ENCODE measurements at places on chromosomes 5 and 9. TPM values are rescaled to one million over a fixed set of nuclear protein-coding genes. Genes with fewer than 3 reads are reported as not detected.

CDX1 gene
- not detected for total RNA-seq

SLC45A2 gene
- total RNA-seq = not detected

NR2F1-AS1 gene
- total RNA-seq = not detected

IL17B gene
- total RNA-seq = not detected

SLC36A2 gene
- total RNA-seq = not detected

FOXI1 gene
- not detected for total RNA-seq

FOXB2 gene
- not detected for total RNA-seq

NEUROG1 gene
- total RNA-seq = not detected

PRDM9 gene
- not detected for total RNA-seq

DNA sequence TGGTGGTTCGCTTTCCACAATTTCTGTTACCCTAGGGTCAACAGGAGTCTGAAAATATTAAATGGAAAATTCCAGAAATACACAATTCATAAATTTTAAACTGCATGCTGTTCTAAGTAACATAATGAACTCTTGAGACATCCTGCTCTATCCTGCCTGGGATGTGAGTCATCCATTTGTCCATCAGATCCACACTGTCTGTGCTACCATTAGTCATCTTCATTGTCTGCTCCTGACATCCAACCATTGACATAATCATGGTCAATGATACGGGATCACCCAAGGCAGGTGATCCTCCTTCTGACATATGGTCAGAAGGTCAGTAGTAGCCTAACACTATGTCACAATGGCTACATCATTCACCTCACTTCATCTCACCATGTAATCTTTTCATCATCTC lies 276.7 kb upstream of the KIF2A start:
- no peak overlapping the region for H3K4me3 ChIP-seq
- DNase-seq = no peak
- no peak overlapping the region for H3K27ac ChIP-seq
- no peaks in the 10 kb centered on the region for H3K4me1 ChIP-seq
- H3K27me3 ChIP-seq = no peaks in the 10 kb centered on the region

DNA sequence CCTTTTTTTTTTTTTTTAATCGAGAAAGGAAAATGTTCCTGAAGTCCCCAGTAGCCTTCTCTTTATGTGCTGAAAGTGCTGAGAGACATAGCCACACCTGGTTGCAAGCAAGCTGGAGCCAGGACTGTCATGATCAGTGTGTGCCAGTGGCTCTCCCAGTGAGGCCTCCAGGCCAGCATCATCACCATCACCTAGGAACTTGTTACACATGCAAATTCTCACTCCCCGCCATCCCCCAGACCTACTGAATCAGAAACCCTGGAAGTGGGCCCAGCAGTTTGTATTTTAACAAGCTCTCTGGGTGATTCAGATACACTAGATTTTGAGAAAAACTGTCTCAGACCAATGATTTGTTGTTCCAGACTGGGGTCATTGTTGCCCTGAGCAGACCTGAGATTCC lies 181.9 kb upstream of the GLRA1 start:
- DNase-seq = no peak
- no peak overlapping the region for H3K4me3 ChIP-seq
- H3K36me3 ChIP-seq = no peaks in the 10 kb centered on the region
- no peaks in the 10 kb centered on the region for H3K27me3 ChIP-seq
- H3K4me1 ChIP-seq = no peaks in the 10 kb centered on the region

DNA sequence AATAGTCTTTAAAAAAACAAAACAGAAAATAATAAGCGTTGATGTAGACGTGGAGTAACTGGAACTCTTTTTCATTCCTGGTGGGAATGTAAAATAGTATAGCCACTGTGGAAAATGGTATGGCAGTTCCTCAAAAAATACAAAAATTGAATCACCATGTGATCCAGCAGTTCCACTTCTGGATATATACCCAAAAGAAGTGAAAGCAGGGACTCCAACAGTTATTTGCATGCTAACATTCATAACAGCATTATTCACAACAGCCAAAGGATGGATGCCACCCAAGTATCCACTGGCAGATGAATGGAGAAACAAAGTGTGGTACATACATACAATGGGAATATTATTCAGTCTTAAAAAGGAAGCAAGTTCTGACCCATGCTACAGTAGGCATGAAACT lies 4.2 kb upstream of the PHF2 start:
- peaks cover 17% of the 10 kb centered on the region for H3K36me3 ChIP-seq
- H3K27me3 ChIP-seq = no peaks in the 10 kb centered on the region
- DNase-seq = no peak
- H3K4me3 ChIP-seq = no peak overlapping the region
- peaks cover 12% of the 10 kb centered on the region for H3K4me1 ChIP-seq
- no peak overlapping the region for H3K27ac ChIP-seq

DNA sequence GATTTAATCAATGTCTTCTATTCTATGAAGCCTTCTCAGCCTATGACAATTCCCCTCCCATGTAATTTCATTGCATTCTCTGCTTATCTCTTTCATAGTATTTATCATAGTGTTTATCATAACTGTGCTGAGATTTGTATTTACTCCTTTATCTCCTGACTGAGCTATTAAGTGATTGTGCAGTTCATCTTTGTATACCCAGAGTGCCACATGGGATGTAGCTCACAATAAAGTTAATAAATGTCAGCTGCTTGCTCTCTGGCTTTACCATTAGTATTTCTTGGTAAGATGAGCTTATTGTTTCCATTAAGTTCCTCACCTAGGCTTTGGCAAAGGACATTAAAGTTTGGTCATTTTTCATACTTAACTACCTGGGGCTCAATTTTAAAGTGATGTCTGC lies 275.1 kb upstream of the MPDZ start:
- no peak overlapping the region for H3K4me3 ChIP-seq
- no peak overlapping the region for H3K27ac ChIP-seq
- no peaks in the 10 kb centered on the region for H3K27me3 ChIP-seq

DNA sequence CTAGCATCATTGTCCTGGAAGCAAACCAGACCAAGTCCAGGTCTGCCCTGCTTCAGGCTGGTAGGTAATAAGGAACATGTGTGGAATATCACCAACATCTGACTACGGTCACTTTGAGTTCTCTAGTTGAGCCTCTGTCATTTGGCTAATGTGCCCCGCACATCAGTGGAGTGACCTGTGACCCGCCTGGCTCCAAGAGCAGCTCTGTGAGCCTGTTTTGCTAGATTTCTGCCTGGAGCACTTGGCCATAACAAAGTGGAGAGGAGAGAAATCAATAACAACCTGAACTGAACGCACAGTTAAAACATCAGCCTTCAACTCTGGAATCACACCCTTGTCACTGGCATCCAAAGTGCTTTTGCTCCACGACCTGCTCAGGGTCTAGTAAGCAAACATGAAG lies 115.7 kb downstream of the PPP2R2B start:
- H3K36me3 ChIP-seq = no peaks in the 10 kb centered on the region
- H3K4me3 ChIP-seq = no peak overlapping the region
- H3K27ac ChIP-seq = no peak overlapping the region
- peaks cover 3% of the 10 kb centered on the region for H3K4me1 ChIP-seq
- DNase-seq = no peak

GRCh38 chr5:60960591-60960990 lies 15.6 kb downstream of the NDUFAF2 start:
- no peak overlapping the region for H3K27ac ChIP-seq
- DNase-seq = no peak
- H3K4me3 ChIP-seq = no peak overlapping the region
- H3K4me1 ChIP-seq = peaks cover 2% of the 10 kb centered on the region

GRCh38 chr9:128969491-128969890 lies 22.0 kb downstream of the NUP188 start:
- H3K4me1 ChIP-seq = no peaks in the 10 kb centered on the region
- peaks cover 63% of the 10 kb centered on the region for H3K36me3 ChIP-seq
- H3K27ac ChIP-seq = no peak overlapping the region
- DNase-seq = no peak
- H3K4me3 ChIP-seq = no peak overlapping the region

- peaks cover 6% of the 10 kb centered on the region for H3K27me3 ChIP-seq
- no peak overlapping the region for H3K27ac ChIP-seq
- DNase-seq = no peak
- H3K4me1 ChIP-seq = no peaks in the 10 kb centered on the region
- H3K36me3 ChIP-seq = no peaks in the 10 kb centered on the region
- H3K4me3 ChIP-seq = no peak overlapping the region
Measured at GRCh38 chr9:14849851-14850250, 60.4 kb downstream of the FREM1 start.

DNA sequence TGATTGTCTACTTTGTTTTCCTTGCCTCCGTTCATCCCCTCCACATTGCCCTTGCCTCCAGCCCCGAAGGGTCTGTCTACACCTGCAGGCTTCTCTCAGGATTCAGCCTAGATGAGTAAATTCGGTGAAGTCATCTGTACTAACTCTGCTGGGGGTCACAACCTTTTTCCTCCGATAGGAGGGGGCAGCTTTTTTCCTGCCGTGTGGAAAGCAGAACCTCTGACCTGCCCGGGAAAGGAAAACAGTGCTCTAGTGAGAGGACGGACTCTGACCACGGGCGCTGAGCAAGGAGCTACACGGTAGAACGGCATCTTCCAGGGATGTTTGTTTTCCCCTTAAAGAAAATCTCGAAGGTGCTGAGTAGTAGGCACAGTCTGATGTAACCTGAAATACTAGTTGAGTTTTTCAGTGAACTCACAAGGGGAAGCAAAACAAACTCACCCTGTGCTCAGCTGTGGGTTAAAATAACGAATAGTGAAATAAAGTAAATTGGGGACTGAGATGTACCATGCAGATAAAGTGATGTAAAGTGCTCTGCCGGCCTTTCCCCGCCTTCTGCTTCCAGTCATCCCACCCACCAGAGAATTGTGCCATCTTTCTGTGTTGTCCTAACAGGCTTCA lies 281.8 kb downstream of the AOPEP start:
- H3K36me3 ChIP-seq = peaks cover 33% of the 10 kb centered on the region
- no peak for DNase-seq
- peaks cover 40% of the 10 kb centered on the region for H3K4me1 ChIP-seq
- peak overlapping the region; percentile 47 for H3K4me3 ChIP-seq

GRCh38 chr5:32597041-32597629 lies 11.8 kb downstream of the SUB1 start:
- H3K27me3 ChIP-seq = no peaks in the 10 kb centered on the region
- H3K27ac ChIP-seq = peak overlapping the region; percentile 56
- peaks cover 93% of the 10 kb centered on the region for H3K36me3 ChIP-seq
- DNase-seq = no peak
- no peak overlapping the region for H3K4me3 ChIP-seq
- H3K4me1 ChIP-seq = peaks cover 65% of the 10 kb centered on the region

DNA sequence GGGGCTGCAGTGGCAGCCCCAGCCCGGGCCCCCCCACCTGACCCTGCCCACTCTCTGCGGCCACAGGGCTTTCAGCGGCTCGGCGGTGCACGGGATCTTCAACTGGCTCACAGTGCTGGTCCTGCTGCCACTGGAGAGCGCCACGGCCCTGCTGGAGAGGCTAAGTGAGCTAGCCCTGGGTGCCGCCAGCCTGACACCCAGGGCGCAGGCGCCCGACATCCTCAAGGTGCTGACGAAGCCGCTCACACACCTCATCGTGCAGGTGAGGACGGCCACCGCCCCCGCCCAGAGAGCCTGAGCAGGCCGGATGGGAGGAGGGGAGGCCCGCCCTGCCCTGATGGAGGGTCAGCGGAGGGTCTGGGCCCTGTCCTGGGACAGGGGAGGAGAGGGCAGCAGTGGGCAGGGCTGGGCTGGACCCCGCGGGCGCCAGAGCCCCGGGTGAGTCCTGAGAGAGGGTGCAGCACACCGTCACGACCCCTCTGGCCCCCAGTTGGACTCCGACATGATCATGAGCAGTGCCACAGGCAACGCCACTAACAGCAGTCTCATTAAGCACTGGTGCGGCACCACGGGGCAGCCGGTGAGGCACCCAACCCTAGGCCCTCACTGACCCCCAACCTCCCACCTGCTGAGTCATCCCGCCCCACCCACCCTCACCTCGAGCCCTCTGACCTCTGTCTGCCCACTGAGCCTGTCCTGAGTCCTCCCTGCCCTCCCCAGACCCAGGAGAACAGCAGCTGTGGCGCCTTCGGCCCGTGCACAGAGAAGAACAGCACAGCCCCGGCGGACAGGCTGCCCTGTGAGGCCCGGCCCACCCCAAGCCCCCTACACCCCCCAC lies 2.7 kb downstream of the SLC34A3 start:
- H3K4me3 ChIP-seq = no peak overlapping the region
- H3K4me1 ChIP-seq = no peaks in the 10 kb centered on the region
- no peak overlapping the region for H3K27ac ChIP-seq
- no peaks in the 10 kb centered on the region for H3K36me3 ChIP-seq
- H3K27me3 ChIP-seq = peaks cover 3% of the 10 kb centered on the region

DNA sequence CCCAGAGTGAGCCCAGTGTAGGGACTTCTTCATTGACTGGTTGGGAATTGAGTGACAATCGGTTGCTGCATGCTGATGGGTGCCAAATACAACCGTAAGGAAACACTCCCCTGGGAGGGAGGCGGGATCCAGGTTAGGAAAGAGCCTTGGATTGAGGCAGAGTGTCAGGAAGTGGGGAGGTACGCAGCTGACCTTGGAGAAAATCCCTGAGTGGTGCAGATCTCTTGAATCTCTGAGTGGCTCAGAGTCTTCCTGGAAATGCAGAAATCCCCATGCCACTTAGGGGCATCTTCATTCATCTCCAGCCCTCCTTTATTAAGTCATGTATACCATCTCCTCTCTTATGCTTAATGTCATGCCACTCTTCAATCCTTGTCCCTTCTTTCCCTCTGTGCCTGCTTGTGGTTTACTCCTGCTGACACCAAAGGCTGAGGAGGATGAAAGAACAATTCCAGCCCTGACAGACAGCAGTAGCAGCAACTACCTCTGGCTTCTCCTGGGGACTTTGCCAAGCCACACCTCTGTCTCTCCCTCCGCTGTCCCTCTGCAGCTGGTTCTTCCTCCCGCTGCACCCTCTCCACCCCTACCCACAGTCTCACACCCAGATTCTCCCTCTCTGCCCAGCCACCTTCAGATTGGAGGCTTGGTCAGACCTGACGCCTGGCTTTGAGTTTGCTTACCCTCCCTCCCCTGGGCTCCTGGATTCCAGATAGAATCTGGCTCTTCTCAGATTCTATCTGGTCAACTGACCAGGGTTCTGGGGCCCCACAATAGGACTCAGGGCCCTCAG lies 14.1 kb upstream of the LCP2 start:
- no peaks in the 10 kb centered on the region for H3K36me3 ChIP-seq
- no peak for DNase-seq
- peak overlapping the region; percentile 75 for H3K4me3 ChIP-seq
- no peaks in the 10 kb centered on the region for H3K27me3 ChIP-seq

- peaks cover 1% of the 10 kb centered on the region for H3K27me3 ChIP-seq
- no peak for DNase-seq
- H3K36me3 ChIP-seq = peaks cover 9% of the 10 kb centered on the region
- no peak overlapping the region for H3K4me3 ChIP-seq
- peaks cover 9% of the 10 kb centered on the region for H3K4me1 ChIP-seq
Measured at GRCh38 chr9:112072721-112073638, 102.1 kb downstream of the SUSD1 start.

All from activated T-helper 2 cell treated with anti-CD3 and anti-CD28 coated beads, Interferon-gamma antibody, Interleukin-2, Interleukin-4, amounts not matched to agents 10 μg/mL and 5 μg/mL and 100 μg/mL, durations not matched to agents 14 hours and 24 hours and 36 hours (primary cell).